ENCODE measurements at places on chromosomes 5 and 9.

DNA sequence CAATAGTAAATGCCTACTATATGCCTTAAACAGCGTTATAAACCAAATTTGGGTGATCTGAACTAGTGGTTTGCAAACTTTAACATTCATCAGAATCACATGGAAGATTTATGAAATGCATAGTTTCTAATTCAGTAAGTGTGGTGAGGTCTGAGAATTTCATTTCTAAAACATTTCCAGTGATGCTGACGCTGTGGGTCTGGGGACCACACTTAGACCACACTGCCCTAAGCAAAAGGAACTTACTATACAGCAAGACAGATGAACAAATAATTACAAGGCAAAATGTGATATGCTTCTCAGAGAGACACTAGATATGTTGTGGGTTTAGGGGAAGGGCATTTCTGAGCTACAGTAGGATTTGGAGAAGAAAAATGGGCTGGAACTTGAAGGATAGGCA, 72.6 kb downstream of the OXCT1 start:
- DNase-seq: no peak

- DNase-seq: no peak
Observed at GRCh38 chr5:58854441-58854840, 271.6 kb downstream of the RAB3C start.

DNA sequence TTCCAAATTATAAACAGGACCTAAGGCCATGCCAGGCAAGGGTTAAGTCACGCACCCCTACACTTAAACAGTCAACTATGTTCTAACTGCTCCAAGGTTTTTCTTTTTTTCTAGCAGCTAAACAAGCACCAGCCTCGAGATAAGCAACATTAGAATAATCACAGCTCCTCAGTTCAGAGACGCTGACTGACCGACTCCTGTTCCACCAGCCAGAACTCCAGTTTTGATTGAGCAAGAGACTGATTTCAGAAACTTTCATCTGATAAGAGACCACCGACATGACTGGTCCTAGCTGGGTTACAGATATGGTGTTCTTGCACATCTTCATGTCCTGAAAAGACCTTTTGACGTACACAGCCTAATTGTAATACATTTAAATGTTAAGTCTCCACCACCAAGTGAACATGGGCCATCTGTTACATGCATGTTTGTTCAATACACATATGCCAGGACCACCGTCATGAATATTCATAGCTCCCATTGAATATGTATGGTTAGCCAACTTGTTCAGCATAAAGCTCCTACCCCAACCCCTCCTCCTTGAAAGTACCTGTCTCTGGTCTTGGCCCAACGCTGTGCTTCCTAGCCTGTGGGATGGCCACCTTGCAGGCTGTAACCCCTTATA, 23.7 kb upstream of the OTULINL start:
- no peak for DNase-seq

GRCh38 chr9:33676746-33677505, 118.4 kb upstream of the PRSS3 start:
- DNase-seq: no peak

GRCh38 chr5:57718155-57718554, 235.5 kb upstream of the ACTBL2 start:
- no peak for DNase-seq

- no peak for DNase-seq
Observed at GRCh38 chr5:154486427-154486866, 8.4 kb upstream of the HAND1 start.

DNA sequence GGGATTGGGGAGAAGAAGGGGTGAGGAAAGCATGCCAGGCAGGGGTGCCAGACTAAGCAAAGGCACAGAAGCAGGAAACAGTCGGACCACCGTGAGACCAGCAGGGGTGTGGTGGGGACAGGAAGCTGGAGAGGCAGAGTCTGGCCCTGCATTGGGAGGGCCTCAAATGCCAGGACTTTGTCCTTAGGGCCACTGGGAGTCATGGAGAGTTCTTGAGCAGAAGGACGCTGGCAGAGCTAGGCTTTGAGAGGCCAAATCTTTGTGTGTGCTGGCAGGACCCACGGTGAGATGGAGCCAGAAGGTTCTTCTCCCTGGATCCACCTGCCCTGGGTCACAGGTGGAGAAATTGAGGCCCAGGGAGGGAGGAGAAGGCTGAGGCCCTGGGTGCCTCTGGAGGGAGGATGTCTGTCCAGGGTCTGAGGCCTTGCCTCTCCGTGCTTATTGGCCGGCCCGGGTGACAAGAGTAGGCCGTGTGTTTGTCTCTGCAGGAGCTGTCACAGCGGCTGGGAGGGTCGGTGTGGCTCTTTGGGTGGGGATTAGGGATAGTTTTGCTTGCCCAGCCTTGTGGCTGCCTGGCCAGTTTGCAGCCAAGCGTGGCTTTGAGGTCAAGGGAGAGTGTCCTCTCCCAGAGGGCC, 1.8 kb upstream of the ENG start:
- no peak for DNase-seq

DNA sequence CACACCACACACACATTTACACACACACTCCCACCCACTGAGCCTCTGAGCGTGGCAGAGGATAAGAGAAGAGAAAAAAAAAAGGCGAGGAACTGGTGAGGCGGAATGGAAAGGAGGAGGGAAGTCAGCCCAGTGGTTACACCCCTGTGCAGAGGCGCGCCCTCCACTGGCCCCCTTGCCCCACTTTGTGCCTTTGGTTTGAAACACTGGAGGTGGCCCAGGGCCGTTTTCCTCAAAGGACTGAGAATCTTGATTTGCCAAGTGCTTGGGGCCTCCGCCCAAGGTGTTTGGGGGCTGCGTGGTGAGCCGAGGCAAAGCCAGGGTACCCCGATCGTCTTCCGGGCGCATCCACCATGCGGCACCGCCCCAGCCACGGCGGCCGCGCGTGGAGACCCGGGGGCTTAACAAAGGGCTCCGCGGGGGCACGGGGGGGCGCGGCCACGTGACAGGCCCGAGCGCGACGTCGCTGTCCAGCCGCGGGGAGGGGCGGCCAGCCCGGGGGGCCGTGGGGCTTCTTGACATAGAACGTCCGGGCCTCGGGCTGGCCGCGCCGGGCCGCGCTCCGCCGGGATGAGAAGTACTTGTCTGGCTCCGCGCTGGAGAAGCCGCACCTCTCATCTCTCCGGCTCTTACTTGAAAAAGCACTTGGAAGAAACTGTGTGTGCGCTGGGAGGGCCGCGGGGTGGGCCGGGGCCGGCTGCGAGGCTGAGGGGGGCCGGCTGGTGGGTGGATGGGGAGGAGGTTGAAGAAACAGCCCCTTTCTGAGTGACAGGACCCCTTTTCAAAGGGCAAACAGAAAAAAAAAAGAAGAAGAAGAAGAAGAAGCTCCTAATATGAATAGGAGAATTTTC, 21.0 kb downstream of the NR2F1 start:
- no peak for DNase-seq

- no peak for DNase-seq
Observed at GRCh38 chr9:131299961-131300347, 10.4 kb downstream of the PLPP7 start.

DNA sequence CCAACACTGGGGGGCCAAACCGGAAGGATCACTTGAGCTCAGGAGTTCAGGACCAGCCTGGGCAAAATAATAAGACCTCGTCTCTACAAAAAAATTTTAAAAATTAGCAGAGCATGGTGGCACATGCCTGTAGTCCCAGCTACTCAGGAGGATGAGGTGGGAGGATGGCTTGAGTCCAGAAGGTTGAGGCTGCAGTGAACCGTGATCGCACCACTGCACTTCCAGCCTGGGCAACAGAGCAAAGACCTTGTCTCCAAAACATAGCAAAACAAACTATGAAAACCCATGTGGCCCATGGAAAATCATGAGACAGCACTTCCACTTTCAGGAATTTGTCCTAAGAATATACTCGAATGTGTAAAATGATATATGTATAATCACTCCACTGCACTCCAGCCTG, 6.1 kb downstream of the SETX start:
- no peak for DNase-seq

DNA sequence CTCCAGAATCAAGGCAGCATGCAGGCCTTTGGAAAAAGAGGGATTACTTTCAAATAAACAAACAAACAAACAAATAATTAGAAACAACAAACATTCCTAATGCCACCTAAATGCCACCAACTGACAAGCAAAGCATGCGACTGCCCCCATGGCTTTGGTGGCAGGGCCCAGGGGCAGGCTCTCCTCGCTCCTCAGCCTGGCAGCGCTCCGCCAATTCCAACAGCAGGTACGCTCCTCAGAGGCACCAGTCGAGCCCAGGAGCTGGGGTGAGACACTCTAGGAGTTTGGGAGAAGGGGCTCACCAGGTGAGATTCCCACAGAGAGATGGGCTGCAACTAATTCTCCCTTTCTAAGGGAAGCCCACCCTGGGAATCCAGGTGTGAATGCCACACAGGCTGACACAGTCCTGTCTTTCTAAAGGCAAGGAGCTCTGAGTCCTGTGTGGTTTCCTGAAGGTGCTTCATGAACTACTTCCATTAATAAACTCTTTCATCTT, 27.8 kb downstream of the CSF2 start:
- no peak for DNase-seq

DNA sequence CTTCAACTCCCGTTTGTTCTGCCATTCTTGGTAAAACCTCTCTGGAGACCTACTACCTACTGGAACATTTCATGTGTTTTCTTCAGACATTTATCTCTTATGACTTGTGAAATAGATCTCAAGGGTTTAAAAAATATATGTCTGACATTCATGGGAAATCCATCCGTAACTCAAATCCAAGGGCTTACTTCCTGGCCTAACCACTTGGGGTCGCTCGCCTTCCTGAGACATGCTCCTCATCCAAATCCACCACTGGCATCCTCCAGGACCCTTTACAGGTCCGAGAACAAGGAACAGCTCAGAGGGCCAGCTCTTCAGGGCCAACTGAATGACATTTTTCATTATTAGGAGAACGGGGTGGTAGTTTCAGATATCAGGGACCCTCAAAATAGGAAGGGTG, 235.1 kb upstream of the TUT7 start:
- no peak for DNase-seq

- DNase-seq: no peak
Observed at GRCh38 chr9:38682713-38683112, 37.2 kb downstream of the FAM240B start.

GRCh38 chr5:174505621-174506020, 218.8 kb upstream of the MSX2 start:
- no peak for DNase-seq

GRCh38 chr5:133245191-133246052, 193.6 kb downstream of the HSPA4 start:
- DNase-seq: no peak

GRCh38 chr9:87148331-87149104, 201.2 kb upstream of the GAS1 start:
- peak; percentile 89 for DNase-seq

DNA sequence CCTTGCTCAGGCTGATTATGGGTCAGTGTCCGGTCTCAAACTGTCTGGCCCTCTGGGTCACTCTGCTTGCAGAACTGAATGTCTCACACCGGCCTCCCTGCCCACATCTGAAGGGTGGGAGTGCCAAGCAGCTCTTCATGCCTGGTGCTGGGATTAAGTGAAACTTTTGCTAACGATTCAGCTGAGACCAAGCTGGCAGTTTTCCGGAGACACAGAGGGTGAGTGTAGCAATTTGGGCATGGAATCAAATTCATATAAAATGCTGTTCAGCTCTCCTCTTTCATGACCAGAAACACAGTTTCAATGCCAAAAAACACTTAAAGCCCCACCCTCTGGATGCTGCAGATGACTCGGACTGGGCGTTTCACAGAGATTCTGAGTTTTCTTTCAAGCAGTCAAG, 207.5 kb downstream of the NXNL2 start:
- DNase-seq: no peak

- DNase-seq: no peak
Observed at GRCh38 chr5:96730586-96730985, 68.4 kb downstream of the CAST start.

GRCh38 chr5:93274291-93274690, 306.7 kb downstream of the NR2F1-AS1 start:
- no peak for DNase-seq

- no peak for DNase-seq
Observed at GRCh38 chr5:170484847-170485615, 18.8 kb upstream of the KCNIP1 start.

GRCh38 chr9:89486681-89487080, 11.2 kb downstream of the SEMA4D start:
- DNase-seq: no peak

- DNase-seq: no peak
Observed at GRCh38 chr9:113614843-113615648, 151.5 kb downstream of the RGS3 start.

GRCh38 chr9:136128436-136128835, 9.8 kb upstream of the TMEM250 start:
- DNase-seq: no peak

DNA sequence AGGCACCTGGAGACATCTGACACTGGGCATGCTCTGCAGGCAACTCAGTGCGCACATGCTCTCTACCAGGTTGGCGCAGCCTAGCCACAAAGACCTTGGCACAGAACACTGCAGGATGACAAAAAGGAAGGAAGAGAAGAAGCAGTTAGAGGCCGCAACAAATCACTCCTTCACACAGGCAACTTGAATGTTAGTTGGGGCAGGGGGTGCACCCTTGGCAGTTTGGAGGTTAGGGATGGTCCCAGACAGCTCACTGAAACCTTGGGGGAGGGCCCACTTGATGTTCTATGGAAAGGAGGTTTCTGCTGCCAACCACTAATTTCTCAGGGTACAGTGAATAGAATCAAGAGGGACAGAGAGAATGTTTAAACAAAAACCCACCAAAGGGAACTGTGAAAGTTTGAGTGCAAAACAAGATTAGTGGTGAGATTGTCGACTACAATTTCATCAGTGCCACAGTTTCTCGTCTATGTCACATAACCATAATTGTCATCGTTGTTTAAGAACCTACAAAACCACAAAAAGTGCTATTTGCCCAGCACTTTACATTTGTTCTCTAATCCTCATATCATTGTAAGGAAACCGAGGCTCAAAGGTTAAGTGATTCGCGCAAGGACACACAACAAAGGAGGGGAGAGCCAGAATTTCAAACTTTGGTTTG, 48.7 kb downstream of the FBXW11 start:
- DNase-seq: no peak

Measured in coronary artery (tissue), 2 donors.